Myometrial cell (primary cell): ENCODE measurements at places on chromosomes 4 and X. TPM values are rescaled to one million over a fixed set of nuclear protein-coding genes. Genes with fewer than 3 reads are reported as not detected.

The SLC7A11 gene
- 24.8 and 34.9 TPM in 2 replicates for total RNA-seq

The TMEM156 gene
- 1.4 and 2.0 TPM in 2 replicates for total RNA-seq

The ASMT gene
- not detected in 2 replicates for total RNA-seq

The CT83 gene
- total RNA-seq = not detected in 2 replicates

The FGF13 gene
- not detected in 2 replicates for total RNA-seq

The SUPT20HL2 gene
- total RNA-seq = not detected in 2 replicates

The SMIM10L2A gene
- total RNA-seq = under 0.01 TPM in 1 of 2 replicates, not detected in the other

The STS gene
- 4.8 and 5.8 TPM in 2 replicates for total RNA-seq

The LRAT gene
- total RNA-seq = not detected in 2 replicates
